ENCODE measurements at places on chromosomes 13 and 19. TPM values are rescaled to one million over a fixed set of nuclear protein-coding genes. Genes with fewer than 3 reads are reported as not detected.

CDADC1 gene
- total RNA-seq: 12.9 TPM

GARIN5A gene
- total RNA-seq: 3.7 TPM

FXYD7 gene
- total RNA-seq: not detected

IZUMO2 gene
- total RNA-seq: not detected

IFNL2 gene
- not detected for total RNA-seq

VMAC gene
- 7.1 TPM for total RNA-seq

SIGLECL1 gene
- not detected for total RNA-seq

SOX1 gene
- total RNA-seq: not detected

CBARP gene
- 1.9 TPM for total RNA-seq

LRRC4B gene
- total RNA-seq: not detected

CCDC61 gene
- total RNA-seq: 22.8 TPM

SRRM5 gene
- total RNA-seq: 0.37 TPM

FCER2 gene
- total RNA-seq: not detected

MAN2B1 gene
- 41.5 TPM for total RNA-seq

SWSAP1 gene
- total RNA-seq: 4.6 TPM

PLEKHA4 gene
- 0.79 TPM for total RNA-seq

MAG gene
- 13.4 TPM for total RNA-seq

ZNF541 gene
- total RNA-seq: not detected

LIM2 gene
- total RNA-seq: not detected

CLEC17A gene
- not detected for total RNA-seq

KLK12 gene
- total RNA-seq: not detected

PNMA8B gene
- total RNA-seq: not detected

C3 gene
- total RNA-seq: 132 TPM

STOML3 gene
- not detected for total RNA-seq

COX7A1 gene
- not detected for total RNA-seq

LILRB1 gene
- not detected for total RNA-seq

PROZ gene
- not detected for total RNA-seq

RASA3 gene
- 10.0 TPM for total RNA-seq

ZNF837 gene
- total RNA-seq: 4.1 TPM

COPE gene
- total RNA-seq: 190 TPM

GPR18 gene
- not detected for total RNA-seq

SPIB gene
- total RNA-seq: 0.83 TPM

ADGRE1 gene
- total RNA-seq: not detected

Data from PC-9 (cell line).